Left forelimb (tissue), 1 donor: ENCODE measurements at places on chromosomes 5 and 9.

DNA sequence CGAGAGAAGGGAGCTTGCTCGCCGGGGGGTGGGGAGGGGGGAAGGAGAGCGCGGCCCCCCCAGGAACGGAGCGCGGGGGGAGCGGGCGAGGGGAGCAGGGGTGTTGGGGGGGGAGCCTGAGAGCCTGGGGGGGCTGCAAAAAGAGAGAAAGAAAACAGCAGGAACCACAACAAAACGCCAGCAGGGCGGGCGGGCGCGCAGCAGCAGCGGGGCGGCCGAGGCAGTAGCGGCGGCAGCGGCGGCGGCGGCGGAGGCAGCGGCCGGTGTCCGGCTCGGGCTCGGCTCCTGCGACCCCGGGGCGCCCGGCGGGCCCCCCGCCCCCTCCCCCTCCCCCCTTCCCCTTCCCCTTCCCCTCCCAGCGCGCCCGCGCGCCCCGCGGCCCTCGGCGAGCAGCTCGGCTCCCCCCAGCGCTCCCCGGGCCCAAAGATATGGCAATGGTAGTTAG, 1.6 kb downstream of the NR2F1 start:
- DNase-seq: no peak

GRCh38 chr9:126478216-126478981, 135.3 kb upstream of the LMX1B start:
- no peak for DNase-seq

DNA sequence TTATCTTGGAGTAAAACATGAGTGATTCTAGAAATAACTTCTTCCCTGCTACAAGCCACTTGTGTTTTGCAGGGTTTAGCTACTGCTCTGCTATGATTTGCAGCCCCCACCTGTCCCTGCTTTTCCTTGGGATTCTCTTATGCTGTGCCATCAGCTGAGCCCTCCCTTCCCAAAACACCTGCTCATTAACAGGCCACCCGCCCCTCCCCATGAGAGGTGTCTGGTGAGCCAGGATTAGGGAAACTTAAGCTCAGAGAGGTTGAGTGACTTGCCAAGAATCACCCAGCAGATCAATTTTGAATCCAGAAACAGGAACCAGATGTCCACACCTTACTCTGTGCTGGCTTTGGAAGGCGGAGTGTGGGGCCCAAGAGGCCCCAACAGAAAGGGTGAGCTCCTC, 111.7 kb upstream of the CXCL14 start:
- DNase-seq: no peak

DNA sequence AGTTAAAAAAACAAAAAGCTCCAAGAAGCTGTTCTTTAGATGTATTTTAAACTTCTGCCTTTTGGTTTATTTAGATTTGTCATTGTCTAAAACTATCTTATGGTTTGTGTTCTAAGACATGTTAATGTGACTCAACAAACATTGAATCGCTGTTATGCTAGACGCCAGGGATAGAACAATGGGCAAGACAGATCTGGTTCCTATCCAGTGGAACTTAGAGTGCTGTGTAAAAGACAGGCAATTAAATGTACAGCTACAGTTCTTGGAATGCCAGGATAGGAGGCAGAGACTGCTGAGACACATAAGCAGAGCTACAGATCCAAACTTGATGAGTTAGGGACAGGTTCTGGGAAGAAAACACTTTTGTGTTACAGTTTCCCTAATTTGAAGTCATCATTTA, 22.4 kb downstream of the LYRM7 start:
- DNase-seq: no peak

DNA sequence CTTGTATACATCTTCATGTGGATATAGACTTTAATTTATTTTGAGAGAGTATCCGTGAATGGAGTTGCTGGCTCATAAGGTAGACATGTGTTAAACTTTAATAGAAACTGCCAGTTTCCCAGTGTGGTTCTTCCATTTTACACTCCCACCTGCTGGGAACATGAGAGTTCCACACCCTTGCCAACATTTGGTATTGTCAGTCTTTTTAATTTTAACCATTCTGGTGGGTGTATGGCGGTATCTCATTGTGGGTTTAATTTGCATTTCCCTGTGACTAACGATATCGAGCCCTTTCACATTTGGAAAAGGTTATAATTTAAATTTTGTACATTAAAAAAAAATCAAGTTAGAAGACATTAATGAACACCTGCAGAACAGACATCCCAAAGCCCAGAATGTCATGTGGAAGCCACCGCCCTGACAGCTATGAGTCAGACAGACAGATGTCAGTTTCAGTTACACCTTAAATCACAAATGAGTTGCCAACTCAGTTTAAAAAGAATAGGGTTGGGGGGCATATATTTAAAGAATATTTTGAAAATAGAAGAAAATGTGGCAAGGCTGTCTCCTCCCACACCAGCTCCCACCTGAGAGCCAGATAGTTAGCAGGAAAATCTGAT, 36.9 kb downstream of the ANKRD33B start:
- no peak for DNase-seq

DNA sequence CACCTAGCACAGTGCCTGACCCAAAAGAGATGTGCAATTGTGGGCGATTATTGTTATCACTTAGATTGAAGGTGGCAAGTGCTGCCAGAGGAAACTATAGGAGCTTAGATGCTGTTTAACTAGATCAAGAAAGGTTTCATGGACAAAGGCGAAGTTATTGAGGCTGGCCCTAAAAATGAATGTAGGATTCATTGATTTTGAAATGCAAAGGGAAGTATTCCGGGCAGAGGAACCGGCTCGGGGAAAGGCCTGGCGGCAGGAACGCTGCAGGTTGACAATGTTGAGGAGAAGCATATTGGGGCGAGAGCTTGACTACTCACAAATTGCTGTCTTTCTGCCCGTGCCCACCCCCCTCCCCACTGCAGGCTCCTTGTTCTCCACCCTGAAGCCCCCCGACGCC, 37.4 kb upstream of the TTC1 start:
- DNase-seq: no peak

DNA sequence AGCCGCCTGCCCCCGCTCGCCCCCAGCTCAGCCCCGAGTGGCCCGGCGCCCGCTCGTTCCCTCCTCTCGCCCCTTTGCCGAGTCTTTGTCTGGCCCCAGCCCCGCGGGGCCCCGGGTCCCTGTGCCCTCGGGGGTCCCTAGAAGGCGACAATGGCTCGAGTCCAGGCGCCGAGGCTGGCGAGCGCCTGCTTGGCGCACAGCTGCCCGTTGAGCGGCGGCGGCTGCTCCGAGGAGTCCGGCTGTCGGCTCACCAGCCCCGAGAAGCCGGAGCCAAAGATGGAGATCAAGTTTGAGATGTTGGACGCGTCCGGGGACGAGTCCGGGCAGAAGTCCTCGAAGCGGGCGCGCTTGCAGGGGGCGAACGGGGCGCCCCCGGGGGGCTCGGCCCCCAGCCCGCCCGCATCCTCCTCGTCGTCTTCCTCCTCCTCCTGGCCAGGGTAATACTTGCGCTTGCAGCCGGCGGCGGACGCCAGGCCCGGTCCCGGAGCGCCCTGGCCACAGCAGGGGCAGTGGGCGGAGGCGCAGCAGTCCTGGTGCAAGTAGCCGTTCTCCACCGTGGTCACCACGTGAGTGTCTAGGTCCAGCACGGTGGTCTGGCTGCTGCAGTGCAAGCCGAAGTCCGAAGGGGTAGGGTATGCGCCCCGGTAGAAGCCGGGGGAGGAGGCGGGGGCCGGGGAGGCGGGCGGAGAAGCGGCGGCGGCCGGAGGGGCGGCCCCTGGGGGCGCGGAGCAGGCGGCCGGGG, 1.2 kb downstream of the IER5L start:
- DNase-seq: no peak

GRCh38 chr9:114433720-114434255, 46.0 kb upstream of the AKNA start:
- no peak for DNase-seq

DNA sequence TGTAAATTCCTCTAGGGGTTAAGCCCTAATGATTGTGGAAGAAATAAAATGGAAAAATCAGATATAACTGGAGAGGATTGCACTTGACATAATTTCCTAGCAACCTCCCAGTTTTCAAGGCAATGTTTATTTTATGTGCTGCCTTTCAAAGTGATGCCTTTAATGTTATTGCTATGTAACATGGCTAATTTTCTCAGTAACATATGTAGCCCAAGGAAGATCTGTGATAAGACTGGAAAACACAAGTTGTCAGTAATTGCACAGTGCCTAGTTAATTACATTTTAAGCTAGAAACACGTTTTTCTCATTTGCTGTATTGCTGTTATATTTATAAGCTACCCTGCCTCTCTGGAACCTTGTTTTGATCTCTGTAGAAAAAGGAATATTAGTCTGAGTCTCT, 49.2 kb upstream of the KCNN2 start:
- DNase-seq: no peak

DNA sequence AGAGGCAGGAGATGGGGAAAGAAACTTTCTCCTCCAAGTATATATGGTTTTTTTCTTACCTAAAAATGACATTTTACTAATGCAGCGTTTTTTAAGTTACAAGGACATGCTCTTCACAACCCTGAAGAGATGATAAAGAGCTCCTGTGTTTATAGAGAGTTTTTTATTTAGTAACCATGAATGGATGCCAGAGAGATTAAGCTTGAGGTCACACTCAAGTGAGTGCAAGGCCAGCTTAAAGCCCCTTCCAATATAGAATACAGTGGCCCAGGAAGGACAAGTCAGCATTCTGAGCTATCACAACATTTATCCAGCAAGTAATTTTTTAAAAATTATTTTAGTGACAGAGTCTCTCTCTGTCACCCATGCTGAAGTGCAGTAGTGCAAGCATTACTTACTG, 6.7 kb upstream of the HAVCR2 start:
- no peak for DNase-seq

DNA sequence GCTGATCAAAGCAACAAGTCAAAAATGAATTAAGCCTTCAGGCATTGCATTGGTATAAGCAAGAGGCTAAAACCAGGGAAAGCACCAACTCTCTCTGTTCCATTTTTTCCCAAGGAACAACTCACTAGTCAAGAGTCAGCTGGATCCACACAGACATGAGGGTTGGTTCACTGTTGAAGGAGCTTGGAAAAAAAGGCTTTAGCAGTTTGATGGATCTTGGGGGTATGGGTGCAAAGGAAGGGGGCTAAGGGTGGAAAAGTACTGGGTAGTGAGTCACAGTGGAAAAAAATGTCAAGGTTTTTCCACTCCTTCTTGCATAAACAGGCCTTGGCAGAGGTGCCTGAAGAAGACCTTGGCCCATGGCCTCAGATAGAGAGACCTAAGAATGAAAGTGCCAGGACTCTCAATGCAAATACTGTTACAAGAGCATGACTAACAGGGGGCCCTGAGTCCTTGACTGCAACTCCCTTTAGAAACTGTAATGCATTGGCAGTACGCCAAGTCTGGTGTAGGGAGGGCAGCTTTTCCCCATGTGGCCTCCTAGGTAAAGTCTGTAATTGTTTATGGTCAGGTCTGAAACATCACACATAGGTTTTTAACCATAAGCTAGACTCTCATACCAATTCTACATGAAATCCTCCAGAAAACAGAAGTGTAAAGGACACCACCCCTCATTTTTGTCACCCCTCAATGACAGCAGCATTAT, 23.7 kb downstream of the ACTL7A start:
- no peak for DNase-seq

- DNase-seq: no peak
Observed at GRCh38 chr5:52582313-52582712, 205.4 kb upstream of the ITGA1 start.

DNA sequence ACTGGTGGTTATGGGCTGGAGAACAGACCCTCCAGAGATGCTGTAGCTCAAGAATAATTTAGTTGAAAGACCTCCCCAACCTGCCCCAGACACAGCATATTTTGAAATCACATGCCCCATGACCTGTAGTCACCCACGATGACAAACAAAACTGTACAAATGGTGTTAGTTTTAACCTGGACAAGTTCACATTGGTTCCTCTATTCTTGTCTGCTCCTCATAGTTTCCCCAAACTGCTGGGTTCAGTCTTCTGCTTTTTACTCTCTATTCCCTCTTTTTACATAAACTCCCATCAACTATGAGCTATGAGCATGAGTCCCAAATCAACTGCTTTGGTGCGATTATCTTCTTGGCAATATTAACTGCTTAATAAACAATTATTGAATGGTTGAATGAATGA, 365.3 kb upstream of the CLINT1 start:
- no peak for DNase-seq

- DNase-seq: no peak
Observed at GRCh38 chr5:13331585-13331984, 612.9 kb downstream of the DNAH5 start.

- DNase-seq: no peak
Observed at GRCh38 chr5:42268630-42269029, 154.6 kb upstream of the GHR start.

- no peak for DNase-seq
Observed at GRCh38 chr9:15332939-15333338, 25.9 kb upstream of the TTC39B start.

DNA sequence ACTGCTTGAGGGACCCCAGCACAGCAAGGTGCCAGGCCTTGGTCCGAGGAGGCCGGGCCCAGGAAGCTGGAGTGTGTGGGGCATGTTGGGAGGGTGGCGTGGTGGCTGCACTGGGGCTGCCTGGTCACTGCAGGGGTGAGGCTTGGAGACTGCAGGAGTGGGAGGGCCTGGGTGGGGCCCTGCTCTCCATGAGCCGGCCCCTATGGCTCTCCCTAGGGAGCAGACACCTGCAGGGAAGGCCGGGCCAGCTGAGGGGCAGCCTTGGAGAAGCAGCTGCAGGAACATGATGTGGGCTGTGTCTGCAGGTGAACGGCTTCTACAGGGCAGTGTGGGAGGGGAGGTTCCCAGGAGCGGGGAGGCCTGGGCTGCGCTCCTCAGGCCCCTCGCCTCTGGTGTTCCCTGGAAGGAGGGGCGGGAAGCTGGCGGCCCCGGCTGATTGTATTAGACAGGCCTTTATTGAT, 41.7 kb upstream of the TMEM250 start:
- no peak for DNase-seq
